ENCODE measurements at places on chromosomes 1 and 21. TPM values are rescaled to one million over a fixed set of nuclear protein-coding genes. Genes with fewer than 3 reads are reported as not detected.

GRCh38 chr1:20699558-20699957 is 18.2 kb downstream of the KIF17 start:
- DNase-seq, result no peak

DNA sequence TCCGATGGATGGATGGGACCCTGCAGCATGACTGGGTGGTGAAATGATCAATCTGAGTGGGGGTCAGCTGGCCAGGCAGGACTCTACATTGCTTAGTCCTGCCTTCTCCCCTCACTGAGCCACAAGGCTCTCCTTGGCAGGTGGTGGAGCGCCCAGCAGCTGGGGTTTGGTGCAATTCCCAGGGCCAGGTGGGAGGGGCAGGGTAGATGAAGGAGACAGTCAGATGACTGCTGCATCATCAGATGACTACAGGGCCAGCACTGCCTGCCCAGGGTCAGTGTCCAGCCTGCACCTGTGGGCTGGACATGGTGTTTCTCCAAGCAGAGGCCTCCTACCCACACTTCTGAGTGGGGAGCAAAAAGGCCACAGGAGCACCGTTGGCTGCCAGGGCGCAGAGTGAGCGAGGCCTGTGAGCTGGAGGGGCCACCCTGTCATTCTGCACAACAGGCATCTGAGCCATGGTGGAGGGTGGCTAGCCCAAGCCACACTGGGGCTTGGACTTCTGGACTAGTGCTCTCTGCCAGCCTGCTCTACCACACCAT is 103.9 kb upstream of the EDN2 start:
- DNase-seq, result no peak

- no peak for DNase-seq
These were observed 49.3 kb downstream of the KANK4 start for GRCh38 chr1:62269851-62270495.

DNA sequence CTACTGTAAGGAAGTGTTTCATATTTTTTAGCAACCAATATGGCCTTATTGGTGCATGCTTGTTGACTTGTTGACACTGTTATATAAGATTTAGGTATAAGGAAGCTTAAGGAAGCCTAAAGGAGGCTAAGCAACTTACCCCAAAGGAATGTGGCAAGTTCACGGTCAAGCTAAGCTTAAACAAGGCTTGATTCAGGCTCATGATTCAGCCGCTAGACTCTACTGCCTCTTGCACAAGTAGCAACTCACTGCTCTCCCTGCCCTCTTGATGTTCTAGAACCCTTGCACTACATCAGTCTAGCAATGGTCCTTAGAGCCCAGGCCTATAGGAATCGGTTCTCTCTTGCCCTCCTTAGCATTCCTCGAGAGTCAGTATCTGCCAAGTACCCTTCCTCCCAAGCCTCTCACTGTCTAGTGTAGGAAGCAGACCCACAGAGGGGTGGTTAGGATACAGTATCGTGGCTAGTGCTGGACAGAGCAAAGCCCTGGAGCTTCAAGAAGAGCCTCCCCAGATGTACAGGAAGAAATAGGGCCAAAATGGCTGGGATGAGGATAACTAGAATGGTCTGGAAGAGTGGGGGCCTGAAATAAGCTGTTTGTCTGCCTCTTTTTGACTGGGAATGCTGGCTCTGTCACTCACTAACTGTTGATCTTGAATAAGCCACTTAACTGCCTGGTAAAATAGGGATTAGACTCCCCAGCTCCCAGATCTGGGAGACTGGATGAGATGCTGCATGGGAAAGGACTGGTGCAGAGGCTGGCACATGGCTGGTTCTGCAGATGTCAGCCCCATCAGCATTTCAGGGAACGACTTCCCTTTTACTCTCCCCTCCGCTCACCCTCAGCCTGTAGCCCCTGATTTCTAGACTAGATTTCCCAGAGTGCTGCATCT is 122.2 kb downstream of the NAV1 start:
- DNase-seq, result no peak

- DNase-seq, result no peak
These were observed 61.4 kb downstream of the SLC16A1 start for GRCh38 chr1:112894561-112895011.

The C1orf141 gene
- not detected for total RNA-seq

The MEX3A gene
- total RNA-seq, result 4.5 TPM

The LIPI gene
- total RNA-seq, result not detected
